ENCODE measurements at places on chromosomes 3 and 15. TPM values are rescaled to one million over a fixed set of nuclear protein-coding genes. Genes with fewer than 3 reads are reported as not detected.

GRCh38 chr3:81867875-81868274, 106.4 kb upstream of the GBE1 start:
- no peak for DNase-seq

DNA sequence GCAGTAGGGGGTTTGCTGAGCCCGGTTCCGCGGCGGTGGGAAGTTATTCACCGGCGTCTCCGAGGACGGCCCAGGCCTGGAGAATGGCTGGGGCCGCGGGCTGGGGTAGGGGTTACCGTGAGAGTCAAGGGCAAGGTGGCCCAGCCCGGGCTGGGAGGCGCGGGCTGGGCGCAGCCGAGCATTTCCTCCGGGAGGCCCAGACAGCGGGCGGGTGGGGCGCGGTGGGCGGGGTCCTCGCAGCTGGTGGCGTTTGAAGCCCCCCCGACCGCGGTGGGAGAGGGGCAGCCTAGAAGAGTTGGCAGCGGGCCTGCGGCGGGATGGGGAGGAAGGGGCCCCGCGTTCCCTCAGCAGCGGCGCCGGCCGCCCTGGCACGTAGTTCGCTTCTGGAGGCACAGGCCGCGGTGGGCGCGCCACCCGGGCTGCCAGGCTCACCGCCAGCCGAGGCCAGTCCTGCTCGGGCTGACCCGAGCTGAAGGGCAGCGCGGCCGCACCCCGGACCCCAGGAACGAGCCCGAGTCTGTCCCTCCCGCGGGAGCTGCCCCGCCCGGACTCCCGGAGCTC, 960 bp upstream of the KLF13 start:
- DNase-seq: peak; percentile 82

DNA sequence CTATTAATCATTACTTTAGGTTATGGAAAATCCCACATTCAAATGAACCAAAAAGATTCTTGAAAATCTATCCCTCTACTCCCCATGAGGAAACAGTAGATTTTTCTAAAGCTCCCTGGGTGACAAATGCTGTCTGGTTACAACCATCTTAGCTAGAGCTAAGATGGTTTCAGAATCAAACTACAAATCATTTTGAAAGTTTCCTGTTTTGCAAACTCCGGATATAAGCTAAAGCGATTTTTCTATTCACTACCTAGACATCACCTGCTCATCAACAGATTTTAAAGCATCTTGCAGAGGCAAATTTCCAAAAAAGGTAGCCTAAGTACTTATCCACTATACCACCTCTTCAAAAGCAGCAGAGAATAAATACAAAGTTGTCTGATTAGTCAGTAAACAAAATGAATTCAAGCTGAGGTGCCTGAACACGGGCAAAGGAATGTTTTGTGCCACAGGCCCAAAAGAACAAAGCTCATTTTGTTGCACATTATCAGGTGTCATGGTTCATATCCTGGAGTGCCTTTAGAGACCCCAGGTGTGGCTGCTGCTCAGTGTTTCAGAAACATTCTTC, 204.9 kb downstream of the TNIK start:
- no peak for DNase-seq

DNA sequence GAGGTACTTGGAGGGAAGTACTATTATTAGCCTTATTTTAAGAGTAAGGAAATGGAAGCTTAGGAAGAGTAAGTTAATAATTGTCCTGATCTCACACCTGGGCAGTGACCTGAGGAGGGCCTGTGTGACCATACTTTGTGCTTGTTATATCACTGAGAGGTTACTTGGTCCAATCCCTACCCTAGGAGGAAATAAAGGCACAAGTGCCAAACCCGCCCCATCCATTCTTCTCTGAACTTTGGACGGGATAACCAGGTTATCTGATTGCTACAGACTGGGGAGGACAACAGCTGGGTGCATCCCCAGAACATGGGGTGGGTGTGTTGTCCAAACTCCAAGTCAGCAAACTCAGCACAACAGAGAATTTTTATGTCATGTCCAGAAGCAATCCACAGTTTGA, 77.7 kb upstream of the NR2E3 start:
- no peak for DNase-seq

DNA sequence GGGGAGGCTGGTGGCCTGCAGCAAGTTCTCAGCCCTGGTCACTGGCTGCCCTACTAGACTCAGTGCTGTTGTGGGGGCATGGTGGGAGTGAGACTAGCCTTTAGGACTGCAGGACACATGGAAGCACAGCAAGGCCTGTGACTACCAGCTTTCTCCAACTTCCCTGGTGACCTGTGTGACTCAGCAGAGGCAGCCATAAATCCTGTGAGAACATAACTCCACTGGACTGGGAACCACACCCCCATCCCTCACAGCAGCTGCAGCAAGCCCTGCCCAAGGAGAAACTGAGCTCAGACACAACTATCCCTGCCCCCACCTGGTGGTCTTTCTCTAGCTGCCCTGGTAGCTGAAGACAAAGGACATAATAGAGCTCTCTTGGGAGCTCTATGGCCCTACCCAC, 111.3 kb downstream of the DCLK3 start:
- no peak for DNase-seq

DNA sequence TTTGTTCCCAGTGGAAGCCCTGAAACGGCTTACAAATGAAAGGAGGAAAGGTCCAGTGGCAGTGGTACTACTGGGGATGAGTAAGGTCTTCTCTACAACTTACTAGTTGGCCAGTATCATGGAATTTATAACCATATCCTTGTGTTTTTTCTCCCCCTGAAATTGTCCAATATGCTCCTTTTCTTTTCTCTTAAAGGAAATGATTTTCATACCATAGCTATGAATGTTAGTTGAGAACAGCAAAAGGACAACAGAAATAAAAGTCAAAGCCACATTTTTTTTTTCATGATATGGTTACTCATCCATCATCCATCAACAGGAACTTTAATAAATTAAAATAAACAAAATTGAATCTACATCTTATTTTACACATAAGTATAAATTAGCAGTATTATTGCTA, 450.4 kb downstream of the MFSD1 start:
- no peak for DNase-seq

DNA sequence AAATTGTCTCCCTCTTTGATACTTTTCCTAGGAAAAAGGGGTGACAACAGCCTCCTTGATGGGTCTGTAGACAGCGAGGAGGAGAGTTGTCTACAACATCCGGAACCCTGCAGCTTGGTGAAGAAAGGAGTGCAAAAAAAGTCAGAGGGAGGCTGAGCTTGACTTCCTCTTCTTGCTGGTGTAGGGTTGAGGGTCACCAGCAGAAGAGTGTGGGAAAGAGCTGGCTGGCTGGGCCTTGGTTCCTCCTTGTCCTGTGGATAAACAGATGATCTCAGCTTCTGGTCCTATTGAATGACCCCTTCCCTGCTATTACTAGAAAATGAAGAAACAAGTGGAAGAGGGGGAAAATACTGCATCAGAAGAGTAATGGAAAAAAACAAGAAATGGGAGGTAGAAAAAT, 20.4 kb downstream of the SLC7A14 start:
- DNase-seq: no peak

GRCh38 chr3:139117883-139118760, 73.4 kb upstream of the PRR23C start:
- DNase-seq: no peak

DNA sequence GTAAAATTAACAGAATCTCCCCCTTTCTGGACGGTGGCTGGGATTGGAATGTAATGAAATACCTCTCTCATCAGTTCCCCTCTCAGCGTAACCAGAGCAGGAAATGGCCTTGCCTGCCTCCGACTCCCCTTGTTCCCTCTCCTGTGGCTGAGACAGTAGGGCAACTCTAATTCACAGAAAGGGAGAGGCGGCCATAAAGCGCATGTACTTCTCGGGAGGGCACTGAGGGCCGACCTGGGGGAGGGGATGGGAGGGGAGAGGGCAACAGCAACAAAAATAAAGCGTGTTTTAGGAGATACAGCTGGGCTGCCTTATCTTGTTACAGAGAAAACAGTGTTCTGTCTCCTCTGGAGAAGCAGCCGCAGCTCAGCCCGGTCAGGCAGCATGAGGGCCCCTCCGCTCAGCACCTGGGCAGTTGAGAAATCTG, 783.3 kb upstream of the ARRDC4 start:
- no peak for DNase-seq

- DNase-seq: no peak
Observed at GRCh38 chr3:5301651-5302297, 114.3 kb downstream of the EDEM1 start.

- DNase-seq: no peak
Observed at GRCh38 chr15:60651101-60651500, 172.2 kb upstream of the ICE2 start.

GRCh38 chr3:71103430-71103921, 480.1 kb downstream of the FOXP1 start:
- DNase-seq: peak; percentile 61

- DNase-seq: no peak
Observed at GRCh38 chr3:79604681-79605080, 163.1 kb downstream of the ROBO1 start.

DNA sequence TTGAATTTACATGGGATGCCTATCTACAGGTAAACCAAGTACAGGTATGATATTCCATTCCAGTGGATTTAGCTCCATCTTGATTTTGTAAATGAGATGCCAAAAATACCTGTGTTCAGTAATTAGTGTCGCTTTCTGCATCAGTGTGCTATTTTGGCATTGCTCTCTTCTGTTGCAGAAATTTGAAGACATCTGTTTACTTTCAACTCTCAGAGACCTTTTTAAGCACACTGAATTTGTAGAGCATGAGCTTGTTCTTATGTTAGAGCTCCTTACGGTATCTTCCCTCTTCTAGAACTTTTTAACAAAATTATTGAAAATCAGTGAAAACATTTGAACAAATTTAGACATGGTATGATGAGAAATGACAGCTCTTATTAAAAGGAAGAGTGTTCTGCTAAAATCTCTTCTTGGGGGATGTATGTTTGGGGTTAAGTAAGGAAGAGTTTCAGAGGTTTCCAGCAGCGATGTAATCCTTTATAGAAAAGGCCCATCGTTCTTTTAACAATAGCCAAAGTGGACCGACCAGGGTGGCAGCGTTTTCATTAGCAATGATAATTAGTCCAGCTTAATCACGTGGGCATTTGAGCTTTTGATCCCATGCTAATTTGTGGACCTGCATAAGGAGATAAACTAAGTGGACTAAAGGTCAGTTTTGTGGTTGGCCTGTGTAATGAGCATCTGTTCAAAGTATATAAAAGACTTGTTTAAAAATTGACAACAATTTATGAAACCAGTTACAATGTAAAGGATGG, 385.4 kb downstream of the PTPRG start:
- DNase-seq: no peak

GRCh38 chr3:481680-482079, 285.1 kb downstream of the CHL1 start:
- peak; percentile 36 for DNase-seq

DNA sequence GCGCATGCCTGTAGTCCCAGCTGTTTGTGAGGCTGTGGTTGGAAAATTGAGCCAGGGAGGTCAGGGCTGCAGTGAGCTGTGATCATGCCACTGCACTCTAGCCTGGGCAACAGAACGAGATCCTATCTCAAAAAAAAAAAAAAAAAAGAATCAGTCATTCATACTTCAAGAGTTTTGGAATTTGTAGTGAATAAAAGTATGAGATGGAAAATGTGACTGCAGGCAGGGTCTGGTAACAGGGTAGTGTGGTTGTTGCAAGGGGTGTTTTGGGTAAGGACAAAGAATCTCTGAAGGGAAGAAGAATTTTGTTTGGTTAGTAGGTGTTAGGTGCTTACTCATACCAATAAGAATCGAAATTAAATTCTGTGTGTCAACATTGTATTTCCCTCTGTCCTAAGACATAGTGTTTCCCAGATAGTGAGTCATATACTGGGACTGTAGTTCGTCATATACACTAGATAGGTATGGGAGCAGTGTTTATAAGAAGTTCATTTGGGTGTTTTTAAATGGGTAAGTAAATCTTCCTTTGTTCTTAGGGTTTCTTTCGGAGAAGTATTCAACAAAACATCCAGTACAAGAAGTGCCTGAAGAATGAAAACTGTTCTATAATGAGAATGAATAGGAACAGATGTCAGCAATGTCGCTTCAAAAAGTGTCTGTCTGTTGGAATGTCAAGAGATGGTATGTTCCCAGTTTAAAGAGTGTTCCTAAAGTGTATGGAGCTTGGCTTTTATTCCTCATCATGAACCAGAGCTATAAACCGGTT, 14.2 kb downstream of the NR1D2 start:
- DNase-seq: no peak

- DNase-seq: peak; percentile 93
Observed at GRCh38 chr15:26773067-26773877, 406 bp upstream of the GABRB3 start.

GRCh38 chr3:172107403-172107802, 68.0 kb downstream of the FNDC3B start:
- DNase-seq: no peak

DNA sequence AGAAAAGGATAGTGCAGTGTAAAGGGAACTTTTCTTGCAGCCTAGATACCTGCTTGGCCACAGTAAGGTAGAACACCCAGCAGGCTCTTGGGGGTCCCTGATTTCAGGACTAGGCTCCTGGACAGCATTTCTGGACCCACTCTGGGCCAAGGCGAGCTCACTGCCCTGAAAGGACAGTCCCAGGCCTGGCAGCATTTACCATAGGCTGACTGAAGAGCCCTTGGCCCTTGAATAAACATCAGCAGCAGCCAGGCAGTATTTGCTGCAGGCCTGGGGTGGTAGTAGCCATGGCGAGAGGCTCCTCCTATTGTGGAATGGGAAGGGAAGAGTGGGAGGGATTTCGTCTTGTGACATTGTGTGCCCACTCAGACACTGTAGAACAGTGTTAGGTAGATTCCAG, 529.2 kb downstream of the TUSC7 start:
- no peak for DNase-seq

DNA sequence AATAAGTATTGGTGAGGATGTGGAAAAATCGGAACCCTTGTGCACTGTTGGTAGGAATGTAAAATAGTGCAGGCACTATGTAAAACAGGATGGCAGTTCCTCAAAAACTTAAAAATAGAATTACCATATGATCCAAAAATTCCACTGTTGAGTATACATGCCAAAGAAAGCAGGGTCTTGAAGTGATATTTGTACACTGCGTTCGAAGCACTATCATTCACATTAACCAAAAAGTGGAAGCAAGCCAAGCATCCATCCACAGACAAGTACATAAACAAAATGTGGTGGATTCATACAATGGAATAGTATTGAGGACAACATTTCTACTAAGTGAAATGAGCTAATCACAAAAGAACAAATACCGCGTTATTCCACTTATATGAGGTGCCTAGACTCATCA, 200.7 kb downstream of the TJP1 start:
- DNase-seq: no peak

DNA sequence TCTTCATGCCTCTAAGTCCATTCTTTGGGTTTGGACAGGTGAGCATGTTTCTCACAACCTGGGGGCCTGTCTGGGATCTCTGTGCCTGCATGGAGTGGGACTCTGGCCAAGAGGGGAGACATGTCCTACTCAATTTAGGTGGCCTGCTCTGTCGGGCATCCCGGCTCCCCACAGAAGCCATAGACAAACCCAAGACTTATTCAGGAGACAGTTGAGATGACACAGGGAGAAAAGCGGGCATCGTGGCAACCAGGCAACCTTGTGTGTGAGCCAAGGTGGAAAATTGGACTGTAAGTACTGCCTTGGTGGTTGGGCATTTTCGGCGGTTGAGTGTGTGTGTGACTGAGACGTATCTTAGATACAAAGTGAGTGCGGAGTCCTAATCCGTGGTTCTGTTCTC, 40.5 kb downstream of the PPCDC start:
- no peak for DNase-seq

- DNase-seq: no peak
Observed at GRCh38 chr3:76646921-76647562, 392.9 kb upstream of the ROBO2 start.

The NLGN1 gene
- 1.5 TPM for polyA plus RNA-seq

The DNAH12 gene
- polyA plus RNA-seq: 0.03 TPM

The PODXL2 gene
- polyA plus RNA-seq: 27.5 TPM

The C3orf22 gene
- polyA plus RNA-seq: not detected

The IQCF5 gene
- not detected for polyA plus RNA-seq

The LRTM1 gene
- polyA plus RNA-seq: not detected

The FOXL2NB gene
- not detected for polyA plus RNA-seq

The PTPRG gene
- 14.3 TPM for polyA plus RNA-seq

The PARP6 gene
- polyA plus RNA-seq: 76.6 TPM
